ENCODE measurements at places on chromosomes 11 and 22.

- no peak for DNase-seq
Observed at GRCh38 chr22:23278883-23279675, 98.8 kb downstream of the BCR start.

DNA sequence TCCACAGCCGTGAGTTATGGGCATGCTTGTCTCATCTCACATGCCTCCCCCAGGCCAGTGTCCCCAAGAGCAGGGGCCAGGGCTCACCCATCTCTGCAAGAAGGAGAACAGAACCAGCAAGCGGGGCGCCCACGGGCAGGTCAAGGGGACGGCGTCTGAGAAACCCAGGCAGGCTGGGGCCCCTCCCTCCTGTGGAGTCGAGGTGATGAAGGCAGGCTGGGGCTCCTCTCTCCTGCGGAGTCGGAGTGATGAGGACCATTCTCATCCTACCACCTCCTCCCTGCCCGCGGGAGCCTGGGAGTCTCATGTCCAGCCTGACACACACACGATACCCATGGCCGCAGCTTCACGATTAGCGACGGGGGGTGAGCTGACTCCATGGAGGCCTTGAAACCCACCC is 141.9 kb downstream of the CTTN start:
- DNase-seq = peak; percentile 59

- peak; percentile 82 for DNase-seq
Observed at GRCh38 chr11:130431331-130431773, 2.9 kb upstream of the ADAMTS8 start.

DNA sequence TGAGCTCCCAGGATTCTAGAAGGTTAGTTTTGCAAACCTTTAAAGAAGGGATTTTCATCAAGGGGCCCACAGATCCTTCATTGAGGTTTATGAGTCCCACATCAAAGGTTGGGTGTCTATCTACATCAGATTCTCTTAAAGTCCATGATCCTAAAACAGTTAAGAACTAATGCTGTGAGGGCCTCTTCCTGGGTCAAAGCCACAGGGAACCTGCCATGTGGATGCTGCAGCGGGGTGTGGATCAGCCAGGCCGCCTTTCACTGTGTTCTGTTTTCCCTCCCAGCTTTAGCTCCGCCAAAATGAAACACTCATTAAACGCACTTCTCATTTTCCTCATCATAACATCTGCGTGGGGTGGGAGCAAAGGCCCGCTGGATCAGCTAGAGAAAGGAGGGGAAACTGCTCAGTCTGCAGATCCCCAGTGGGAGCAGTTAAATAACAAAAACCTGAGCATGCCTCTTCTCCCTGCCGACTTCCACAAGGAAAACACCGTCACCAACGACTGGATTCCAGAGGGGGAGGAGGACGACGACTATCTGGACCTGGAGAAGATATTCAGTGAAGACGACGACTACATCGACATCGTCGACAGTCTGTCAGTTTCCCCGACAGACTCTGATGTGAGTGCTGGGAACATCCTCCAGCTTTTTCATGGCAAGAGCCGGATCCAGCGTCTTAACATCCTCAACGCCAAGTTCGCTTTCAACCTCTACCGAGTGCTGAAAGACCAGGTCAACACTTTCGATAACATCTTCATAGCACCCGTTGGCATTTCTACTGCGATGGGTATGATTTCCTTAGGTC is 5.3 kb downstream of the SERPIND1 start:
- DNase-seq = no peak

DNA sequence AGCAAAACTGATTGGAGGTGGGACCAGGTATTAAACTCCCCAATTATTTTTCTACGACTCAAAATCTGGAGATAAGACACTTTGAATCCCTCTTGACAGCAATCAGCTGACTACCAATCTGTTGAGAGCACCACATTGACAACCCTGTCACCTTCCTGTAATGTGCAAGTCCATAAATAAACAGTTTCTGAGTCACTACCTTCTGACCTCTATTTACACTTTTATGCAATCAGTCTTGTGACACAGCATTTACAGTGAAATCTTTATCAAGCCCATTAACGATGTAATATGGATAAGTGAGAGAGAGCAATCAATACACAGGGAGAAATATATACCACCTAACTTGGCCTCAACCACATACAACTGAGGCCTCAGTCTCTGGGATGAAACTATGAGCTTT is 283.7 kb upstream of the ANO5 start:
- no peak for DNase-seq

GRCh38 chr11:6671991-6672390 is 11.1 kb downstream of the MRPL17 start:
- no peak for DNase-seq

- DNase-seq = no peak
Observed at GRCh38 chr11:1232883-1233321, 10.0 kb downstream of the MUC5B start.
